ENCODE measurements at places on chromosomes 4 and X. TPM values are rescaled to one million over a fixed set of nuclear protein-coding genes. Genes with fewer than 3 reads are reported as not detected.

XG gene
- 1.2 TPM for total RNA-seq

GRCh38 chrX:130173190-130173895 is 1.6 kb downstream of the RAB33A start:
- no peak for DNase-seq

DNA sequence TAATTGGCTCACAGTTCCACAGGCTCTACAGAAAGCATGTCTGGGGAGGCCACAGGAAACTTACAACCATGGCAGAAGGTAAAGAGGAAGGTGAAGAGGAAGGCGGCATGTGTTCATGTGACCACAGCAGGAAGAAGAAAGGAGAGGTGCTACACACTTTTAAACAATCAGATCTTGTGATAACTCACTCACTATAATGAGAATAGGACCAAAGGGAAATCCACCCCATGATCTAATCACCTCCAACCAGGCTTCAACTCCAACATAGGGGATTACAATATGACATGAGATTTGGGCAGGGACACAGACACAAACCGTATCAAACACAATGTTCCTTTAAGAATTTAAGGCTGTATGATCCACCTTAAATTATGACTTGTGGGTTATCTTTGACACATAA is 10.5 kb upstream of the PGM2 start:
- DNase-seq = no peak

- DNase-seq = no peak
These were observed 6.3 kb downstream of the KIAA1210 start for GRCh38 chrX:119121341-119121740.

- no peak for DNase-seq
These were observed 3.0 kb upstream of the IL13RA1 start for GRCh38 chrX:118724365-118724764.

GRCh38 chr4:24547979-24548378 is 36.4 kb downstream of the DHX15 start:
- DNase-seq = no peak

ALAS2 gene
- not detected for total RNA-seq

DNA sequence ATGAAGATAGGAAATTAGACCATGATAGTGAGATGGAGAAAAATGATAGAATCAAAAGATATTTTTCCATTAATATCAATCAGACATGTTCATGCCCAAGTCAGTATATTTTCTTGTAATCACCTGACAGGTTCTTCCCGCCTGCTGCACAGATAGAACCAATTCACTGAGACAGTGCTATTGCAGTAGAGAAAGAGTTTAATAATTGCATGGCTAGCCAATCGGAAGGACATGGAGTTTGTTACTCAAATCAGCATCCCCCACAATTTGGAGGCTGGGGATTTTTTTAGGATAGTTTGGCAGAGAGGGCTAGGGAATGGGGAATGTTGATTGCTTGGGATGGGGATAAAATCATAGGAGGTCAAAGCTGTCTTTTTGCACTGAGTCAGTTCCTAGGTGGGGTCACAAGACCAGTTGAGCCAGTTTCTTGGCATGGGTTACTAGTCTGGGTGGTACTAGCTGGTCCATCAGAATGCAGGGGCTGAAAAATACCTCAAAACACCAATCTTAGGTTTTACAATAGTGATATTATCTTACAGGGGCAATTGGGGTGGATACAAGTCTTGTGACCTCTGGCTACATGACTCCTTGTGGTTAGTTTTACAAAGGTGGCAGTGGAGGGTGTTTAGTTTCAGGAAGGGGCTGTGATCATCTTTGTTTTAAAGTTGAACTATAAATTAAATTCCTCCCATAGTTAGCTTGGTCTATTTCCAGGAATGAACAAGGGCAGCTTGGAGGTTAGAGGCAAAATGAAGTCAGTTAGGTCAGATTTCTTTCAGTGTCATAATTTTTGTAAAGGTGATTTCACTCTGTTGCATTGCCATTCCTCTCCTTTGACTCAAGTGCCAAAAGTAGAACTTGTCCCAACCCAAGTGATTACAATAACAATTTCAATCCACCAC is 100.3 kb upstream of the PDE5A start:
- DNase-seq = no peak

ZGRF1 gene
- total RNA-seq = 19.7 TPM

EXOC1L gene
- total RNA-seq = not detected

DNA sequence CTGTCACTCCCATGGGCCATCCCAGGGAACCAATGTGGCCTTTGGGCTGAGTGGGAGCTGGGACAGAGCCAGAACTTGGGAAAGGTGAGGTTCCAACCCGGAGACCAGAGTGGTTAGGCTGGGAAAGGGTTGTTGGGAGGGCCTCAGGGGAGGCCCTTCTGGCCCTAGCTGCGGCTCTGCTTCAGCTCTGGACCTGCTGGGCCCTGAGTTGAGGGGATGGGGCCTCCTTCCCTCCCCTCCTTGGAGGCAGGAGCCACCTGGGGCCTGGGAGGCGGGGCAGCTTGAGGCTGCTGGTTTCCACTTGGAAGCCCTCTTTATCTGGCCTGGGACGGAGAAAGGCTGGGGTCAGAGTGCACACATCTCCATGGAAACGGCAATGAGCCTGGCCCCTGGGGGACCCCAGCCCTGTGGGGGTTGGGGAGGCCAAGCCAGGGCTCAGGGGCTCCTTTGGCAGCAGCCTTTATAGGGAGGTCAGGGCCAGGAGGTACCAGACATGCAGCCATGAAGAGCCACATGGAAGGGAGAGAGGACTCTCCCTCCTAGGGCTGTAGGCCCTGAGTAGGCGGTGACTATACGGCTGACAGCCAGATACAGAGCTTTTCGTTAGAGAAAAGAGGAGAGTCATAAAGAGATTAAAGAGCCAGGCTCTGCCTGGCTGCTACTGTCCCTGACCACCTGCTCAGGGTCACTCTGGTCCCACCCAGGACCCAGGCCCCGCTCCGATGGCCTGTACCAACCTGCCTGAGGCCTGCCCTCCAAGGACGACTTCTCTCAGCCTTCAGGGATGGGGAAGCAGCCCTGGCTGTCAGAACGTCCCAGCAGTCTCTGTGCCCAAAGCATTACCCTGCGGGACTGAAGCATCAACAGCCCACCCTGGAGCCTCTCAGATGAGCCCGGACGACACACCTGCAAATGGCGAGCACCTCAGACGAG is 6.9 kb upstream of the NSD2 start:
- no peak for DNase-seq

GRCh38 chrX:25737540-25737939 is 400.6 kb upstream of the MAGEB18 start:
- no peak for DNase-seq

DNA sequence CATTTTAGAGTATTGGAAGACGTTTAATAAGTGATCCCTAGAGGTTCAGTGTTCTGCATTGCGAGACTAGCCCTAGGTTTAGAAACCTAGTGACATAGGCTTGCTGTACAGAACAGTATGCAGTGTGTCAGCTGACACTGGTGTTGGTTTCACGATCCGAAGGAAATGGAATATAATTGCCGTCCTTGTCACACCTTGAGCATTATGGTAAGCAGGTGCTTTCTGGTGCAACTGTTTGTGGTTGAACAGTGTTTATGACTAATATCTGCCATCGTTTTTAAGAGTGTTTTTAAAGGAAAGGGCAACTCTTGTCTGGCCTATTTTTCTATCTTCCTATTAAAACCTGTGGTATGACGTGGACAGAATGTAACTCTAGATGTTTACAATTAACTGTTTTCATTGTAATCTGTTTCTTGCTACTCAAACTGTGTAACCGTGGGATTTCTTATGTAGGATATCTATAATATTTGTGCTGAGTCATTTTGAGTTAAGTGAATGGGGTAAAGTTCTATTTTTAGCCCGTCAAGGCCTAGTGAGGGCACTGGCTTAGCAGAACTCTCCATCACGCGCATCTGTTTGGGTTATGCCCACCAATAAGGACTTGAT is 53.8 kb upstream of the TBC1D14 start:
- DNase-seq = no peak

DNA sequence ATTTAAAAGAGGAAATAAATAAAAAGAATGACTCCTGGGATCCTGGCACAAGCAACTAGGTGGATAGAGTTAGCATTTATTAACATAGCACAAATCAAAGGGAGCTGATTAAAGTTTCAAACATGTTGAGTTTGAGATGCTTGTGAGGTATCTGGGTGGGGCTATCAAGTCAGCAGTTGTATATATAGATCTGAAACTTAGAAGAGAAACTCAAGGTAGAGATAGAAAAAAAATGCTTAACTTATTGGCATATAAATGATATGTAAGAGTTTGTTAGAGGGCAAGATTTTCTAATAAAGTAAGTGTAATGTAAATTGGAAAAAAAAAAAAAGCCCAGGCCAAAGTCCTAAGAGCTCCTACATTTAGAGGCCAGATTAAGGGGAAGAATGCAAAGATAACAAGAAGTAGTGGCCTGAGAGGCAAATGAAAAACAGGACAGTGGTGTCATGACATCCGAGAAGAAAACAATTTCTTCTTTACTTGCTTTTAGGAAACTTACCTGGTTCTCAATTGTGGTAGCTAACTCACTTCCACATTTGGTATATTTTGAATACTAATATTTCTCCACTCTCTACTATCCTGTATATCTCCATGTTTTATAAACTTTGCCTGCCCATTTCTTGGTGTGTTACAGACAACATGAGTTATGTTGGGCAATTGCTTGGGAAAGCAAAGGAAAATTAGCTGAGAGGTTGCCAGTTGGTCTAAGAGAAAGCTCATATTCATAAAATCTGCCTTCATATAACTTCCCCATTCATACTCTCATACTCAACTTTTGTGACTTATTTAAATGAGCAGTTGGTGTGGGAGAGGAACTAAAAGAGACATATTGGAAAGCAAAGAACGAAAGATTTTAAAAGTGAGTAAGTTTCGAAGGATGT is 169.2 kb downstream of the PARM1 start:
- DNase-seq = no peak

GPRIN3 gene
- 16.0 TPM for total RNA-seq

GRCh38 chrX:135434258-135435138 is 12.8 kb downstream of the SMIM10L2A start:
- DNase-seq = no peak

KCND1 gene
- 8.2 TPM for total RNA-seq

DNA sequence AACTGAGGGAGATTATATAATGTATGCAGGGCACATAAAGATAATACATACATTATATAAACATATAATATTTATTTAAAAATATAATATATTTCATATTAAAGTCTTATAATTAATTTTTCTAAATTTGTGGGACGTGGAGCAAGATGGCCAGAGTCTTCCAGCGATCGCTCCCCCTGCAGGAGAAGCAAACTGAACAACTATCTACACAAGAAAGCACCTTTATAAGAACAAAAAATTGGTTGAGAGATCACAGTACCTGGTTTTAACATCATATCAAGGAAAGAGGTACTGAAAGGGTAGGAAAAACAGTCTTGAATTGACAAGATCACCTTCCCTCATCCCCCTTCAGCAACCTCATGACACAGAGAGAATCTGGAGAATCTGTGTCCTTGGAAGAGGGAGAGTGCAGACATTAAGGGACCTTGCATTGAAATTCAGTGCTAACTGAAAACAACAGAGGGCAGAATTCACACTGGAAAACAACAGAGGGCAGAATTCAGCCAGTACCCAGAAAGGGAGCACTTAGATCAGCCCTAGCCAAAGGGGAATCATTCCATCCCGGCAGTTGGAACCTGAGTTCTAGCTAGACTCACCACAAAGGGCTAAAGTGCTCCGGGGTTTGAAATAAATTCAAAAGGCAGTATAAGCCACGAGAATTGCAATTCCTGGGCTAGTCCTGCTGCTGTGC is 262.5 kb upstream of the NDST3 start:
- no peak for DNase-seq

GRCh38 chr4:48031802-48032525 is 15.4 kb downstream of the NIPAL1 start:
- no peak for DNase-seq

EDA gene
- total RNA-seq = 3.0 TPM

DNA sequence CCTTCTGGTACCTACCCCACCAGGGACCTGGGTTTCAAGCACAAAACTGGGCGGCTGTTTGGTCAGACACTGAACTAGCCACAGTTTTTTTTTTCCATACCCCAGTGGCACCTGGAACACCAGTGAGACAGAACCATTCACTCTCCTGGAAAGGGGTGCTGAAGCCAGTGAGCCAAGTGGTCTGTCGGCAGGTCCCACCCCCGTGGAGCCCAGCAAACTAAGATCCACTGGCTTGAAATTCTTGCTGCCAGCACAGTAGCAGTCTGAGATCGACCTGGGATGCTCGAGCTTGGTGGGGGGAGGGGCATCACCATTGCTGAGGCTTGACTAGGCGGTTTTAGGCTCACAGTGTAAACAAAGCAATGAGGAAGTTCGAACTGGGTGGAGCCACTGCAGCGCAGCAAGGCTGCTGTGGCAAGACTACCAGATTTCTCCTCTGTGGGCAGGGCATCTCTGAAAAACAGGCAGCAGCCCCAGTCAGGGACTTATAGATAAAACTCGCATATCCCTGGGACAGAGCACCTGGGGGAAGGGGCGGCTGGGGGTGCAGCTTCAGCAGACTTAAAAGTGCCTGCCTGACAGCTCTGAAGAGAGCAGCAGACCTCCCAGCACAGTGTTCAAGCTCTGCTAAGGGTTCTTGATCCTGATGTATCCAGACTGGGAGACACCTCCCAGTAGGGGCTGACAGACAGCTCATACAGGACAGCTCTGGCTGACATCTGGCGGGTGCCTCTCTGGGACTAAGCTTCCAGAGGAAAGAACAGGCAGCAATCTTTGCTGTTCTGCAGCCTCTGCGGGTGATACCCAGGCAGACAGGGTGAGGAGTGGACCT is 223.0 kb downstream of the COX18 start:
- DNase-seq = no peak

HSFX2 gene
- total RNA-seq = not detected

DNA sequence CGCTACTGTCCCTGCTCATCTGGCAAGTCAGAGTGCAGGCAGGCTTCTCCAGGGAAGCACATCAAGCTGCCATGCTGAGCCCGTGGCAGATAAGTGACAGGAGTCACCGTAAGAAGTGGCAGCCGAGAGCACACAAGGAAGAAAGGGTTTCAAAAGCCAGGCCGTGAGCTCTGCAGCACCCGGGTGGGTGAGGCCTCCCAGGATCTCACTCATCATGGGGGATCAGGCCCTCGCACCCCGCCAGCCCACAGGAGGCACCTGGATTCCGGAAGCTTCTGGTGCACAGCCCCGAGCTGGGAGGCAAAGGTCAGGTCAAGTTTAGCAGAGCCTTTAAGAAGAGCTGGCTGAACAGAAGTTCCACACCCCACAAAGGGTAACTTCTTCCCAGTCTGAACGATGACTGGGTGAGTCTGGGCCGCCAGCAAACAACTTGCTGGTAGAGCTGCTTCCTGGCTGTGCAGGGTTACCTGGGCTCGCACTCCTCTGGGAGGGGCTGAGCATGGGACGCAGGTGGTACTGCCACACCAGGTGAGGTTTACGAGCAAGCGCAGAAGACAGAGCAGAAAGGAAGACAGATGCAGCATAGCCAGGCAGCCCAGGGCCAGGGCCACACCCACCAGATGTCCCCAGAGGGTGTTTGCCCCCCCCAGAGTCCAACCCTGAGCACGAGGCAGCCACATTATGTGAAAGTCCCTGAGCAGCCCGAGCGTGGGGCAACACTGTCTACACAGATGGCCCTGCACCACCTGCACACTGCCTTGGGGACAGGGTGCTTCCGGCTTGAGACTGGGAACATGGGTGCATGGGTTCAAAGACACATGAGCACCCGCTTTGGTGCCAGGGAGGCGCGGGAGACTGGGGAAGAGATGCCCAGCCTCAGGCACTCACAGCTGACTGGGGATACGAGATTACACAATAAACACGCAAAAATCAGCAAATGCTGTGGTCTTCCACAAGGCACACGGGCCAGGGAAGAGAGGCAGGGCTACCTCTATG is 7.7 kb downstream of the CCNQ start:
- no peak for DNase-seq

All from progenitor cell of endocrine pancreas (in vitro differentiated cells).